ENCODE measurements at places on chromosomes 6 and 20.

DNA sequence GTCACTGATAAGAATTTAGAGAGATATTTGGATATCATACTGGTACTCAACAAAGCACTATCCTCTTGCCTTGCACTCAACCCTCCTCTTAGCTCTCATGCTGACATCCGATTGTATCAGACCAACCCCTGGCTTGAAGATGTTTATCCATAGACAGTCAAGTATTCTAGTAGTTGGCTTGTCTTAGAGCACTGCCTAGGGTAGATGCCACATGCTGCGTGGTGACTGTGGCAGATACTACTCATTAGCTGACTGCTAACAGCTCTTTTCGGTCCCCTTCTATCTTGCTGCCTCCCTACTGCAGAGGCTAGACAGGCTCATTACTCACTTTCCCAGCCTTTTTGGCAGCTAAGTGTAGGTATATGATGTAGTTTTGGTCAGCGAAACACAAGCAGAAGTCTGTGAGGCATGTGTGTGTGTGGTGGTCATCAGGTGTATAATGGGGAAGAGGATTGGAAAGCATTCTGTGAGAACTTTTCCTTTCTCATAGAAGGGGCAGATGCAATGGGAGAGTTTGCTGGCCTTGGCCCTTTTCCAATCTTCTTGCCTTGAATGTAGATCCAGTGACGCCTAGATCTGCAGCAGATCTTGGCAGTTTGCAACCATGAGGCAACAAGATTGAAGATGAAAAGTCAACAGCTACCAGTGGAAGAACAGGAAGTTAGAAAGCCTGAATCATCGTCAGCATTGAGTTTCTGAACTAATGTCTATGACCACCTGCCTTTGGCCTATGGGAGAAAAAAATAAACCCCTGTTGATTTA lies 4.4 kb upstream of the IFNGR1 start:
- no peak for DNase-seq

DNA sequence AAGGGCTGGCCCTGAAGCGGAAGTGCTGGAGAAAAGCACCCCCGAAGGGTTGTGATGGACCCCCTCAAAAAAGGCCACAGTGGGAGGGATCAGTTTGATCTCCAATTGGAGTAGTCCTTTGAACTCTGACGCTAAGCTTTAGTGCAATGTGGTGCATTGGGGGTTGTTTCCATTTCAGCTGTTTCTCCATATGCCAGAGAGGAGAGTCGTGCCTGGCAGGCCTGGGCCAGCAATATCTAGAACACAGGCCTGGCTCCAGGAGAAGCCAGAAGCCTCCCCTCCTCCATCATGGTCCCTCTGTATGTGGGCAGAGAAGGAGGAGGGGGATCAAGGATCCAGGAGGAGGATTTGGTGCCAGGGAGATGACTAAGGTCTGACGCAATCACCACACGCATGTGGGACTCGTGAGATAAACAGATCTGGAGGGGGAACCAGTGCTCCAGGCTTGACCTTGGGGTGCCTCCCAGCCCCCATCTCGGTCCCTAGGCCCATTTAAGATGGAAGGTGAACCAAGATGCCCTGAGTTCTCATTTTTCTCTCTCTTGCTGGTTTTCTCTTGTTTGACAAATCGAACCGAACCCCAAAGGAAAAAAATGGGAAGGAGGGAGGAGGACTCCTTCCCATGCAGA lies 517.4 kb upstream of the JARID2 start:
- no peak for DNase-seq

GRCh38 chr6:23454080-23454976 lies 671.7 kb upstream of the NRSN1 start:
- no peak for DNase-seq

DNA sequence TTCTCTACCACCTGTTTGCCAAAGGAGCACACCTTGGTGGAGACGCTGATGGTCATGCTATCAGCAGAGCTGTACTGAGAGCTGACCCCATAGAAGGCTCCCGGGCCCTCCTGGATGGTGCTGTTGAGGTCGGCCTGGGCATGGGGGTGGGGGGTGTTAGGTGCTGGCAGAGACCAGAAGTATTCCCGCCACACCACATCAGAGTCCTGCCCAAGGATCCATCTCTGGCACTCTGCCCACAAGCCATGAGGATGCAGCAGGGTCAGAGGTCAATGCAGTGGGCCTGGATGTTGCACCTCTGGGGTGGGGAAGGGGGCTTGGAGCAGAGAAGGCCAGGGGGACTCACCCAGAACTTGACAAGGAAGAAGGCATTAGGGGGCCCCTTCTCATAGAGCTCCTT lies 7.4 kb downstream of the RPL10A start:
- no peak for DNase-seq

DNA sequence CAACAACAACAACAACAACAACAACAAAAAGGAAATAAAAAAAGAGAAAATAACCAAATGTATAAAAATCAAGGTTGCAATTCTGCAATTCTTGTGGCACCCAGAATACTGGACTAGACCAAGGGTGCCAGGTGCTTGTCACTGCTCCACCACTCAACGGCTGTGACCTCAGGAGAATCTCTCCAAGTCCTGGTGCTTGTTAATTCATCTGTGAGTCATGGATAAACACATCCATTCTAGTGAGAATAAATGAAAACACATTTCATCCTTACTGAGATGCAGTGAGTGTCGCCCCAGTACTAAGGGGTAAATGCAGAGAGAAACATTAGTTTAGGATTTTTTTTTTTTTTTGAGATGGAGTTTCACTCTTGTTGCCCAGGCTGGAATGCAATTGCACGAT lies 32.0 kb downstream of the HLA-C start:
- DNase-seq: no peak

DNA sequence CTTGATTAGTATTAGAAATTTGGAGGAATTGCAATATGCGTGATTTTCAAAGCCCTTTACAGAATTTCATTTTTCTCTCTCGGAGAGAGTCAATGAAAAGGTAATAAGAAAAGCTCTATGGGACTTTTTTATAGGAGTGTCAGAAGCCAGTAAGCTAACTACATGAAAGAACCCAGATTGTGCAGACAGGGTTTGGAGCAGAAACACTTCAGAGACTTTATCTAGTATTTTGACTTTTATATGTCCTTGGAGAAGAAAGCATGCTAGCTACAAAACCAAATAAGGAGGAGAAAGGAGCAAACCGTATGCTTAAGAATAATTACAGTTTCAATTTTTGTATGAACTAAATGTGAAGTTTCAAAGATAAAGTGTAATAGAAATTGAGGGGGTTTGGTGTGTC lies 141.7 kb downstream of the C6orf58 start:
- no peak for DNase-seq

- DNase-seq: no peak
Measured at GRCh38 chr20:50547964-50548363, 37.8 kb downstream of the PTPN1 start.

- DNase-seq: no peak
Measured at GRCh38 chr6:157207521-157208076, 115.7 kb downstream of the TMEM242 start.

DNA sequence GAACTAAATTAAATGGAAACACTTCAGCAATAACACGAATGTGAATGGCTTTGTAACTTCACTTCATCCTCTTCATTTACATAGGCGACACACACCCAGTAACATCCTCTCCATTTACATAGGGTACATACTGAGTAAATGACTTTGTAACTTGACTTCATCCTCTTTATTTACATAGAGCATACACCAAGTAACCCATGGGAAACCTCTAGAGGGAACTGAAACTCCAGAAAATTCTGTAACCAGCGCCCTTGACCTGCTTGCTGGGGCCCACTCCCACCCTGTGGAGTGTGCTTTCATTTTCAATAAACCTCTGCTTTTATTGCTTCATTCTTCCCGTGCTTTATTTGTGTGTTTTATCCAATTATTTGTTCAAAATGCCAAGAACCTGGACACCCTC lies 81.6 kb upstream of the OPRM1 start:
- DNase-seq: no peak

GRCh38 chr6:57329933-57330332 lies 12.5 kb downstream of the PRIM2 start:
- no peak for DNase-seq
